SJCRH30 (cell line): ENCODE measurements at places on chromosomes 13 and 19.

- no peak for DNase-seq
Measured at GRCh38 chr19:17281391-17282304, at the start of gene ANKLE1. Gene ANKLE1, plus strand, starts transcription at chr19:17281901. Its CDS starts 20 bp downstream, at chr19:17281921.

GRCh38 chr13:44711706-44712105 lies 135.6 kb upstream of the TSC22D1 start:
- no peak for DNase-seq

DNA sequence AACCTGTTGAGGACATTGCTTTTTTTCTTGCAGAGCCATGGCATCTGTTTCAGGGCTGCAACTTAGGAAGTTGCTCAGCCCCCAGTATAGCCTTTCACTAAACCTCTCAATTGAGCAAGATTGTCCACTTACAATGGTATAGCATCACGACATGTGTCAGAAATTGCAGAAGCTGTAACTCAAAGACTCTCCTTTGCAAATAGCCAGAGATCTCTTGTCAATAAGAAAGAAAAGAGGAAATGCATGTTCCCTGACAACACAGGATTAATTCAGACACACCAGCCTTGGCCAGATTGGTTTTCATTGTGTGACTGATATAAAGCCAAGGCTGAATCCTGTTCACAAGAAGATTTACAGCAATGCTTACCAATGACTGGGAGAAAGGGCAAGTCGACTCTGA lies 38.7 kb upstream of the CYSLTR2 start:
- DNase-seq: no peak

DNA sequence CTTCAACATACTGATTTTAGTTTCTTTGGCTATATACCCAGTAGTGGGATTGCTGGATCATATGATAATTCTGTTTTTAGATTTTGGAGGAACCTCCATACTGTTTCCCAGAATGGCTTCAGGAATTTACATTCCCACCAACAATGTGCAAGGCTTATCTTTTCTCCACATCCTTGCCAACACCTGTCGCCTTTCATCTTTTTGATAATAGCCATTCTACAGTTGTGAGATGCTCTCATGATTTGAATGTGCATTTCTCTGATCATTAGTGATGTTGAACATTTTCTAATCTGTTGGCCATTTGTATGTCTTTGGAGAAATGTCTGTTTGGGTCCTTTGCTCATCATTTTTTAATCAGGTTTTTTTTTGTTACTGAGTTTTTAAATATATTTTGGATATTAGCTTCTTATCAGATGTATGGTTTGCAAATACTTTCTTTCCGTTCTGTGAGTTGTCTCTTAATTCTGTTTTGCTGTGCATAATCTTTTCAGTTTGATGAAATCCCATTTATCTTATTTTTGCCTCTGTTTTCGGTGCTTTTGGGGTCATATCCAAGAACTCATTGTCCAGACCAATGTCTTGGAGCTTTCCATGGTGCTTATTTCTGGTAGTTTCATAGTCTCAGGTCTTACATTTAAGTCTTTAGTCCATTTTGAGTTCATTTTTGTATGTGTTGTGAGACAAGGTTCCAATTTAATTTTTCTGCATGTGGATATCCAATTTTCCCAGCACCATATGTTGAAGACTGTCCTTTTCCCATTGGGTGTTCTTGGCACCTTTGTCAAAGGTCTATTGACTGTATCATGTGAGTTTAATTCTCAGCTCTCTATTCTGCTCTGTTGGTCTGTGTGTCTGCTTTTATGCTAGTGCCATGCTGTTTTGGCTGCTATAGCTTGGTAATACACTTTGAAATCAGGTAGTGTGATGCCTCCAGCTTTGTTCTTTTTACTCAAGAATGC lies 44.5 kb downstream of the ARHGEF7 start:
- peak; percentile 32 for DNase-seq

DNA sequence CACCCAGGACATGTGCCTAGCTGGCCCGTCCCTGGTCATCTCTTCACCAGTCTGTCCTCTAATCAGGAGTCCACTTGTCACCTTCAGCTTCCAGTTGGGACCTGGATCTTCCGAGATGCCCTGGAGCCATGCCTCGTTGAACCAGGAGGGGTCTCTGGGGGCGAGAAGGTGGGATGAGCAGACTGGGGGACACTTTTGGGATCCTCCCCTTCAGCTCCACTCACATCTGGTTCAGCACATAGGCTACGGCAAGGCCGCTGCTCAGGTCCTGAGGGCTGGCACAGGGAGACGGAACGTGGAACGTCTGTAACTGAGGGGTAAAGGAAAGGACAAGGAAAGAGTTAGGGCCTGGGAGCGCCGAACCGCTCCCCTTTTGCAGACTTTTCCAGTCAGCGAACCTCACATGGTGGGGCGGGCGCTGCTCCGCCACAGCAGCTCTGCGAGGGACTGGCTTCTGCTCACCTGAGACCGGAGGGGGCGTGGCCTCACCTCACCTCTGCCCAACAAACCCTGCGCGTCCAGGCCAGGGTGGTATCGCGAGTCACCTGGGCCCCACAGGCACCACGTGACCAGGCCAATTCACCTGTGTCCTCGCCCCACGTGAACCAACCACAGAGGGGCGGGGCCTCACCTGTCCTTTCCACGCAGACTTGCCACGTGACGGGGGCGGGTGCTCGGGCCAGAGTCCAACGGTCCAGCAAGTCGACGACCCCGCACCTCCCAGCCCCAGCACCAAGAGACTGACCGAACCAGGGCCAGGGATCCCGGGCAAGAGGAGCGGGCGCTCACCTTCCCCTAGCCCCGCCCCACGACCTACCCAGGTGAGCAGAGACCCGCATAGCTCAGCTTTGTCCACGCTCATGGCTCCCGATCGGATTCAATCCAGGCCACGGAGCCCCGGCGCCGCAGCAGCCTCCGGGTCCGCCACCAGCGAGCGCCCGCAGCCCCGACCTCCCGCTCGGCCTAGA lies at the start of gene HOOK2:
Gene HOOK2, minus strand, starts transcription at position 965 of the 968 bp plus-strand sequence. Its CDS starts 103 bp downstream, at position 862.
- DNase-seq: no peak

GRCh38 chr13:79466872-79467271 lies 14.1 kb upstream of the NDFIP2 start:
- DNase-seq: no peak

DNA sequence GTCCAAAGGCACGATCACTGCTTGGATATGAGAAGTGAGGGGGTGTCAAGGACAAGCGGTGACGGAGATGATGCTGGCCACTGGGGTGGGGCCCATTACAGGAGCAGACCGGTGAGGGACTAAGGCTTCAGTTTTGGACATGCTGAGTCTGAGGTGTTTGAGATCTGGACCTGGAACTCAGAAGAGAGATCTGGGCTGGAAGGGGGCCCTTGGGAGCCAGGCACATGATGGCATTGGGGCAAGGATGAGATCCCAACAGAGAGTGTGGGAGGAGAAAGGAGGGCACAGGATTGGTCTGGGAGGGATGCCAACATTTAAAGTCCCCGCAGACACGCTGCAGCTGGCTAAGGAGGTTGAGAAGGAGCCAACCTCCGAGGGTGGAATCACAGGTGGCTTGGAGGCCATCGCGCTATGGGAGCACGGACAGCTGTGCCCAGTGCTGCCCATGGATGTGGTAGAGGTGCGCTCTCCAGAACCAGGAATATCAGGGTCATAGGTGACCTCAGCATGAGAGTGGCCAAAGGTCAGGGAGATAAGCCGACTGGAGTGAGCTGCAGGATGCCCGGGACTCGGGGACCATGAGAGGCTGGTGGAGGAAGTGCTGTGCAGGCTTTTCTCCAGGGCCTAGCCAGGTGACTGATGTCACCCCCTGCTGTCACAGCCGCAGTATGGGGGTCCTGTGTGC lies 21.8 kb downstream of the DHRS12 start:
- DNase-seq: no peak

- DNase-seq: peak; percentile 8
Measured at GRCh38 chr13:70339738-70340137, 231.5 kb upstream of the KLHL1 start.

GRCh38 chr13:111659842-111660241 lies 339.4 kb downstream of the TEX29 start:
- DNase-seq: no peak

- no peak for DNase-seq
Measured at GRCh38 chr13:108352599-108352998, 83.1 kb downstream of the TNFSF13B start.

DNA sequence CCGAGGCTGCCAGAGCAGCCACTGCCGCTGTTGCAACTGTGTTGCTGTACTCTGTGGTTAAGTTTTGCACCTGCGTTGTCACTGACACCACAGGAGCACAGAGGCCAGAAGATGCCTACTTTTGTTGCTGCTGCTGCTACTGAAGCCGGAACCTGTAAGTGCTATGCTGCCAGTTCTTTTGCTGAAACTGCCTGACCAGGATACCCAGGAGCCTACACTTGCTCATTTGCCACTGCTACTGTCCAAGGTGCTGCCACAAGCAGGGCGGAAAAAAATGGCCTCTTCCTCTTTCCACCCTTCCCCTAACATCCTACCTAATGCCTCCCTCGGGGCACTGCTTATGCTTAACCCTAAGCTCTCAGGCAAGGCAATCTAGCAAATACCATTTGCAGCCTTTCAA lies 29.0 kb upstream of the NBEA start:
- DNase-seq: peak; percentile 39

GRCh38 chr19:35718345-35719041 lies 690 bp downstream of the KMT2B start:
- DNase-seq: peak; percentile 56

DNA sequence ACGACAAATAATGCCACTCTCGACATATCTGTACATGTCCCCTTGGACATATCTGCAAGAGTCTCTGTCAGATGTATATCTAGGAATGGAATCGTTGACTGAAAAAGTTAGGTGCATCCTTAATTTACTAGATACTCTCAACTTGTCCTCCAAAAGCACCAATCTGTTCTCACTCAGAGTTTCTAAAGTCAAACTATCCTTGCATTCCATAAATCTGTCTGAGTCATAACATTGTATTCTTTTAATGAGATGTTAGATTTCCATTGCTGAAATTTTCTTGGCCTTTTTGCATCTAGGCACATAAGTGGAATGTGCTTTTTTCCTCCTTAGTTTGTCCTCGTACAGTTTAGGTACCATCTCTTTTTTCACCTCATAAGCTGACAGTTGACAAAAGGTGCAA lies 139.8 kb downstream of the PTPRS start:
- no peak for DNase-seq

GRCh38 chr13:24679686-24680085 lies 522 bp upstream of the ATP12A start:
- no peak for DNase-seq

DNA sequence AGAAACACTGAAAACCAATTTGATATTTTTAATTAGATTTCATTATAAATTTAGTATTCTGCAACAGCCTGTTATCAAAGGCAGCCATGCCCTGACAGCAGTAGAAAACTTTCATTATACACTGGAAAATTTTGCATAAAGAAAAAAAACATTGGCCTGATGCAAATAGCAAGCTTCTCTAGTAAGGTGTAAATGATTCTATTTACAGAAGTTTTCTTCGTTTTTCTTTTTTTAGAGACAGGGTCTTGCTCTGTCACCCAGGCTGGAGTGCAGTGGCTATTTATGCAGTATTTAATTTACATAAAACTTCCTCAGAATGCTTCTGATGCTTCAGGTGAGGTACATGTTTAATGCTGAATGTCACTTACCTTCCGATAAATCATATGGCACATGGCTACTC lies 67.0 kb downstream of the ABCC4 start:
- no peak for DNase-seq

GRCh38 chr19:485583-486236 lies 10.6 kb upstream of the MADCAM1 start:
- peak; percentile 58 for DNase-seq

DNA sequence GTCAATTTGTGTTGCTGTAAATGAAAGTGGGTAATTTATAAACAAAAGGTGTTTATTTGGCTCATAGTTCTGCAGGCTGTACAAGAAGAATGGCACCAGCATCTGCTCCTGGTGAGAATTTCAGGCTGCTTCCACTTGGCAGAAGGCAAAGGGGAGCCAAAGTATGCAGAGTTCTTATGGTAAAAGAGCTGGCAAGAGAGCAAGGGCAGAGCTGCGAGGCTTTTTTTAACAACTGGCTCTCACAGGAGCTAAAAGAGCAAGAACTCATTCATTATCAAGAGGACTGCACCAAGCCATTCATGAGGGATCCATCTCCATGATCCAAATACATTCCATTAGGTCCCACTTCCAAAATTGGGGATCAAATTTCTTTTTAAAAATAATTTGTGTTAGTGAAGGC lies 1712.7 kb downstream of the SLITRK5 start:
- DNase-seq: no peak

DNA sequence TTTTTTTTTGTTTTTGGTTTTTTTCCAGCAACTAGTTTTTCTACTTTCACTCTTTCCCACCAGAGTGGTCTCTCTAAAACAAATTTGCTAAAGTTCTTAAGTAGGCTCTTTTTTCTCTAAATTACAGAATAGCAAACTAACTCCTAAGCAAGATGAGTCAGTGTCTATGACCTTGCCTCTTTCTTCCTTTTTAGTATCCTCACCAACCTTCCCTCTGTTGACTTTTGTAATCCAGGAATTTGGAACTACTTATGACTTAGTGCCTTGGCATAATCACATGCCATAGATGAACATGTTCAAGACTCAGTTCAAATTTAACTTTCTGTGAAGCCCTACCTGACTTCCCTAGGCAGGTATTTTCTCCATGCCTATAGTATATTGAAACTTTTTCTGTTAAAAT lies 32.3 kb upstream of the AKAP11 start:
- no peak for DNase-seq

DNA sequence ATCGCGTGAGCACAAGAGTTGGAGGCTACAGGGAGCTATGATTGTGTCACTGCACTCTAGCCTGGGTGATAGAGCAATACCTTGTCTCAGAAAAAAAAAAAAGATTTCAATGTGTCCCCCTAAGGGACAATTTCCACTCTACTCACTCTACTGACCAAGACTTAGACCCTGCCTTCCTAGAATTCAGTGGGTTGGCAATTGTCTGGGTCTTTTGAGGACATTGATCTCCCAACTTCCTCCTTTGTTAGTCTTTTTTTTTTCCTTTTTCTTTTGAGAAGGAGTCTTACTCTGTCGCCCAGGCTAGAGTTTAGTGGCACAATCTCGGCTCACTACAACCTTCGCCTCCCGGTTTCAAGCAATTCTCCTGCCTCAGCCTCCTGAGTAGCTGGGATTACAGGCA lies 2.2 kb downstream of the SPTBN4 start:
- no peak for DNase-seq

DNA sequence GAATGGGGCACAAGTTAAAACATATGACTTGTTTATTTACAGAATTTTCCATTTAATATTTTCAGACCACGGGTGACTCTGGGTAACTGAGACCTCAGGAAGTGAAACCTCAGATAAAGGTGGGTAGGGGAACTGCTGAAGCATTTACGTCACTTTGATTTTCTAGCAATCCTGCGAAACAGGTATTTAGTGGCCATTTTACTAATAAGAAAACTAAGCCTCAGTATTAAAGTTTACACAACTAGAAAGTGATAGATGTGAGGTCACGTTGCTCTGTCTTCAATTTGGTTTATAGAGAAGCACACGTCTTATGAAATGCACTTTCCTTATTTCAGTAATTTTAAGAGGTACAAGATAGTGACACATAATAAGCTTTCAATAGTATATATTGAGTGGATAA lies 402.8 kb downstream of the FGF9 start:
- DNase-seq: no peak

- no peak for DNase-seq
Measured at GRCh38 chr19:30324982-30325381, 47.2 kb upstream of the ZNF536 start.
